ENCODE measurements at places on chromosomes 13 and 19.
A peak's percentile ranks its signal among the peaks of the same experiment; 100 is the strongest.

DNA sequence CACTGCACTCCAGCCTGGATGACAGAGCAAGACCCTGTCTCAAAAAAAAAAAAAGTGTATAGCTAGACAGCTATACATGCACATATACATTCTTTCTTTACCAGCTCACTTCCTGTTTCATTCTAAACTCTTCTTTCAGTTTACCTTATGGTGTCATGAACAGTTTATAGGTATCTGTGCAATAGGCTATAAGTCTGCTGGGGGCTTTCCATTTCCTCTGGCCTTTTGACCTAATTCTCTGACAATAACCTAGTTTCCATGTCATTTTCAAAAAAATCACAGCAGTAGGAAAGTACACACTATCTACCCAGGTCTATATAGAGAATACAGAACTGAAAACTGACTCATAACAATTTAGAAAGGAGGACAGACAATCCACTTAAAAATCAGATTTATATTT is 24.4 kb upstream of the URAD start:
- DNase-seq = no peak

GRCh38 chr13:41428155-41428554 is 29.2 kb upstream of the RGCC start:
- DNase-seq = no peak

DNA sequence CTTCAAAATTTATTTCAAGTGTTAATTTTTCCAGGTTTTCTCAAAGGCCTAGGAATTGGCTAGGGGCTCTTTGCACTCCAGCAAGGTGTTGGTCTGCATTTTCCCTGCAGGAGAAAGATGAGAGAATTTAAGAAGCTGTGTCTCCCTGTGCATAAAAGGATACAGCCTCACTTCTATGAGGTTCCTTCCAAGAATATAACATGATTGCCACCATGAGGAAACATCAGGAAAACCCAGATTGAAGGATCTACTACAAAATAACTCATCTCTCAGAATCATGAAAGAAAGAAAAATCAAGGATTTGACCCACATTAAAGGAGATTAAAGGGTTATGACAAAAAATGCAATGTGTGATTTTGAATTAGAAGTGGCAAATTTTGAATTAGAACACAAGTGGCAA is 69.9 kb downstream of the RUBCNL start:
- no peak for DNase-seq

DNA sequence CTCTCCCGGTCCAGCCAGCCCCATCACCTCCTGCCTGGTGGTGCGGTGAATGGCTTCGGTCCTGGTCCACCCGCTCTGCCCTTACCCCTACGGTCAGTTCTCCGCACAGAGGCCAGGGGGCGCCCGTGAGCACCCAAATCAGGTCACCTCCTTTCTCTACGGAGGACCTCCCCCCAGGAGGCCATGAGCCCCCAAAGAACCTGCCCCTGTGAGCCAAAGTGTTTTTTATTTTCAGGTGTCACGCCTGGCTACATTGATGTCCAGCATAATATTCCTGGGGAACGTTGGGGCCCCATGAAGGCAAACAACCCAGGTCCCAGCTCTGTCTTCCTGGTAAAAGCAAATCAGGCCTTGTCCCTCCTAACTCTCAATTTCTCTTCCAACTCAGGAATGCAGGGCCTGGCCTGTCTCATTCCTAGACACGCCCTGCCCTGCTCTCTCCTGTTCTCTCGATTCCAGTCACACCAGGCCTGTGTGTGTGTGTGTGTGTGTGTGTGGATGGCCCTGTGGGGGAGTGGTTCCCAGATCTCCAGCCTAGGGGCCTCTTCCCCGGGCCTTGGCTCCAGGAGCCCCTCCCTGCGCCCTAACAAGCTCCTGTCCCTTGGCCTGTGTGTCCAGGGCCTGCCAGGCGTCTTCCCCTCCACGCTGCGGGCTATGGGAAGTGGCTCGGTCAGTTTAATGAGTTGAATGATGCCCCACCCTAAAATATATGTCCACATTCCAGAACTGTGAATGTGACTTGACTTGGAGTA is 9.7 kb upstream of the GIPC1 start:
- peak; percentile 71 for DNase-seq

DNA sequence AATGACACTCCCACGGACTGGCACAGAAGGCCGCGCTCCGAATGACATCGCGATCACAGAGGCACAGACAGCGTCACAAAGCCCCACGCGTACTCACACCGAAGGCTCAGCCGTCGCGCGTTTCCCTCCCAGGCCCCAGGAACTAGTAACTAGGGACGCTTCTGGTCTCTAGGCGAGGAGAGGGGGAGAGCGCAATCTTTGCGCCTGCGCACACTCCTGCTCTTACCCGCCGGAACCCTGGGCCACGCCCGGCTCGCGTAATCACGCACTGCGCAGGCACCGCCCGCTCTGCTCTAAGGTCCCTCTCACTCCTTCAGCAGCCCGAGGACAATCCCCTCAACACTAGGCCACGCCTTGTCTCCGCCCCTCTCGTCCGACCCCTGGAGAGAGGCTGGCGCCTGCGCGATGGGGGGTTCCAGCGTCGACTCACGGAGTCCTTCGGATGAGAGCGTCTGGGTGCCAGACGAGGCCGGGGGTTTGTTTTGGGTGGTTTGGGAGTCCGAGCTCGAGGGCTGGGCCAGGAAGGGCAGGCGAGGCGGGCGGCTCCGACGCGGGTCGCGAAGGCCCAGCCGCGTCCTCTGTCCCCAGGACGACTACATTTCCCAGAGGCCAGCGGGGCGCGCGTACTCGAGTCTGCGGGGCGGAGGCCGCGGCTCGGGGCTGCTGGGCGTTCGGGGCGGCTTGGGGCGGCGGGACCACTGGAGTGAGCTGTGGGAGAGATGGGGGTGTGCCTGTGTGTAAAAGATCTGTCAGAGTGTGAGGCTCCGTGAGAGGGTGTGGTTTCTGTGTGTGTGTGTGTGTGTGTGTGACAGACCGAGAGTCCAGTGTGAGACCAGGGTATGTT is at the start of gene ZNF471:
TSS of gene ZNF471 (plus strand) at position 410 of the 844 bp plus-strand sequence. CDS start 3,717 bp downstream, outside the sequence.
- peak; percentile 100 for DNase-seq

- no peak for DNase-seq
These were observed 813.6 kb upstream of the MIR17HG start for GRCh38 chr13:90533866-90534265.

- DNase-seq = no peak
These were observed 177.9 kb downstream of the COL4A1 start for GRCh38 chr13:110129076-110129475.

GRCh38 chr19:22545751-22546150 is 88.4 kb upstream of the ZNF492 start:
- peak; percentile 41 for DNase-seq

- no peak for DNase-seq
These were observed 19.6 kb downstream of the CCDC8 start for GRCh38 chr19:46393456-46394401.

- DNase-seq = no peak
These were observed 35.3 kb downstream of the SOX1 start for GRCh38 chr13:112102243-112102642.

Data from H54 (cell line).